ENCODE measurements at places on chromosomes 3 and 15.

GRCh38 chr3:122938783-122939425, 88.7 kb downstream of the SEMA5B start:
- DNase-seq = no peak

- DNase-seq = no peak
Measured at GRCh38 chr3:171561596-171562323, 101.6 kb upstream of the TNIK start.

GRCh38 chr3:66620296-66620695, 119.5 kb upstream of the LRIG1 start:
- no peak for DNase-seq

DNA sequence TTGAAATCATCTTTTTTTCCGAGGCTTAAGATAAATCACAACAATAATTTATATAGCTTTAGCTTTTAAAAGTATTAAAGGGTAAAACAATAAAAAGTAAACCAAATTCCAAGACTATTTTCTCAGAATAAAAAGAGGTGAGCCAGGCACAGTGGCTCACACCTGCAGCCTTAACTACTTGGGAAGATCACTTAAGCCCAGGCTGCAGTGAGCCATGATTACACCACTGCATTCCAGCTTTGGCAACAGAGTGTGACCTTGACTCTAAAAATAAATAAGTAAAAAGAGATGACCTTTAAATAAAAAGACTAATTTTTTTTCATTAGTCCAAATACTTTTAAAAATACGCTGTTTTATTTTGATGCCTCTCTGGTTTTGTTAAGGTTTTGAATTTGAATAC, 54.4 kb downstream of the C3orf80 start:
- DNase-seq = no peak
